Natural killer cell treated with Interleukin-12 subunit alpha and Interleukin-12 subunit beta and Interleukin-15 and Interleukin-18, amount 100 ng/mL, for 72 hours (primary cell): ENCODE measurements at places on chromosomes 1 and 21. TPM values are rescaled to one million over a fixed set of nuclear protein-coding genes. Genes with fewer than 3 reads are reported as not detected.
A peak's percentile ranks its signal among the peaks of the same experiment; 100 is the strongest.

DNA sequence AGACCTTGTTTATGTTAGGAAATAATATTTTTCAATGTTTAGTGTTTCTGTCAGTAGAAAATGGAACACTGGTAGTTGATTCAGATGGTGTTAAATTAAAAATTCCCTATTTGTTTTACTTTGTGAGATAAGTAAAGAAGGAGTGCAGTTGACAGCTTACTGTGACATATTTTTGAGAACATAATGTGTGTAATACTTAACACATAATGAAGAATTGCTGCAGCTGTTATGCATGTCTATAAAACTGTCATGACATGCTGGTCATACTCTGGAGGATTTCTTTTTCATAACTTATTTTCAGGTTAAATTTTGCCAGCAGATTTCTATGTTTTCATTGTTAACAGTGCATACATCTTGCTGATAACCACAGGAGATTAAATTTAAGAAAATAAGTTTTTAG is 296.1 kb downstream of the CTH start:
- DNase-seq = no peak

THEMIS2 gene
- 51.9 TPM for total RNA-seq

S100A7 gene
- total RNA-seq = not detected

INSRR gene
- total RNA-seq = 0.14 TPM

DNA sequence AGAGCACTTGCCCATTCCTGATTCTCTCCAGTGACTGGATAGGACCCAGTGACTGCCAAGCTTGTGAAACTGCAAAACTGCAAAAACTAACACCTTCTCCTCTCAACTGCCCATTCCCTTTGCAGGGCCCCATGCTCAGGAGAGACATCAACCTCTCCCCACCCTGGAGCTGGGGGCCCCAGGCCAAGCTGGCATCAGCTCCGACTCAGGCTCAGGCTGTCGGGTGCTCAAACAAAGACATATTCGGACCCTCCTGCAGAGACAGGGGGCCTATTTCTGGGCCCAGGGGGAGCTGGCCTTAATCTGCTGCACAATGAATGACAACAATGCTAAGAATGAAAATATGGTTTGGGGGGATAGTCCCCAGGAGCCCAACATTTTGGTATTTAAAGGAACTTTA is 11.8 kb downstream of the LMX1A start:
- no peak for DNase-seq

DNA sequence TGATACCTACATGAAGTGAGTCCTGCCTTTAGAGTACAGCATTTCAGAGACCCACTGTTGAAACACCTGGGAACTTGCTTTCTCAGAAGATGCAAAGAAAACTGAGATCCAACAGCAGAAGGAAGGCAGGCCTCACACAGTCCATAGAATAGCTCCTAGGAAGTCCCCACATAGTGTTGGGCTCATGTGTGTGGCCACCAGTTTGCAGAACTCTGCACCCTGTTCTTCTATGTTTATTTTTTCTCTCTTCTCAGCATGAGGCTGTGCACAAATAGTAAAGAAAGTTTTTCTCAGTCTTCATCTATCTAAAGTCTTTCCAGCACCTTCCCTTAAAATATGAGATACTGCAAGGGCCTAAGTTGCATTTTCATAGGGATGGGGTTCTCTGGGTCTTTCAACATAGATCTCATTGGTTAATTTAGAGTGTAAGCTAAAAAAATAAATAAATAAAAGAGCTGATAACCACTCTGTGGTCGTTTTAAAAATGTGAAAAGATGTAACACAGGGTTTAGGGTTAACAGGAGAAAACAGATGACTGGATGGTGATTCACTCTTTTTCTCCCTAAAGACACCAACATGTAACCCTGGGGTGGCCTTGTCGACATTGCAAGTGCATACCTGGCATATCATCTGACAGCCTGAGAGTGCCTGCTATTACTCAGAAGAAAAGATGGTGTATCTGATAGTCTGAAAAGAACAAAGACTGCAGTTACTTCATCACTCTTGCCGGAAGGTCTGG is 94.6 kb downstream of the ZC3H11B start:
- no peak for DNase-seq

OR2L3 gene
- total RNA-seq = not detected

DNA sequence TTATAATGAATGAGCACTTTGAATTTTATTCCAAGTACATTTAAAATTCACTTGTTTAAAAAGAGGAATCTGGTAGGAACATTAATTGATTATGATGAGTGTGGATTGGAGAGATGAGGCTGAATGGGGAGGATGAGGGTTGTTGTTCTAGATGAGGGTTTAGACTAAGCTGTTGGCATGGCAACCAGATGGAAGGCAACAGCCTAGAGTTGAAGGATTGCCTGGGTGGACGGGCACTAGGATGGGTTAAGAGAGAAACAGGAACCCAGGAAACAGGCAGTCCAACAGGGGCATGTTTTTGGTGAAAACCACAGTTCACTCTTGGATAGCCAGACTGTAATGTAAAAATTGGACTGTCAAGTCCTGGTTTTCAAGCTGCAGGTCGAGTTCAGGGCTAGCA is 125.5 kb downstream of the CHRM3 start:
- no peak for DNase-seq

GRCh38 chr1:153404768-153405167 is 11.6 kb upstream of the S100A7A start:
- no peak for DNase-seq

DNA sequence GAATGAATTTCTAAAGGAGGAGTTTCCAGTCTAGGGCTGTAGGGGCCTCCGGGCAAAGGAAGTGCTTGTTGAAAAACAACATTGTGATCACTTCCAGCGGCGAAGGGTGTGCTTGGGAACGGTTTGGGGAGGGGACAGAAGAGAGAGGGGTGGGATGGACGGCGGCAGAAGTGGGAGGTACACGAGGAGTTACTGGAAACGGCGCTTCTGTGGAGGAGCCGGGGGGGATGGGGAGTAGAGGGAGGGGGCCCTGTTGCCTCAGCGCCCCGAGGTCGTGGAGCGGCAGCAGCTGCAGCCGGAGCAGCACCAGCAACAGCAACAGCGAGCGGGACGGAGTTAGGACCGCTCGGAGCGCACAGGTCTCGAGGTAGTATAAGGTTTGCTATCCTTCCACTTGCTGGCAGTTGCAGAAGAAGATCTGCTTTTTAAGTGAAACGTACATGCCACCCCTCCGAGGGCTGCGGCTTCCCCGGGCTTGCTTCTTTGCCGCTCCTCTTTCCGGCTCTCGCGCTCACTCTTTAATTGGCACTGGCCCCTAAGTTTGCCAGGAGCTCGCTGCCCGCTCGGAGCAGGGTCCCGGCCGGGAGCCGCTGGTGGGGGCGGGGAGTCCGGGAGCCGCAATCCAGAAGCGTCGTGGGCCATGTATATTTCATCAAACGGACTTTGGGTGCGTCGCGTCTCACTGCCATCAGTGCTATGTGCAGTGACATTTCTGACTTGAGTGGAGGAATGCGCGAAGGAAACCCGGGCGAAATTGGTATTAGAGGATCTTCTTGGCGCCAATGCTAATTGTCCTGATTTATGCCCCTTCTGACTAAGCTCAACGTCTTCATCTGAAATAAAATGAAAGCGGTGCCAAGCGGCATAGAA is 771 bp upstream of the NTNG1 start:
- DNase-seq = no peak

- DNase-seq = peak; percentile 90
Observed at GRCh38 chr21:45266518-45267389, 20.9 kb downstream of the POFUT2 start.

- no peak for DNase-seq
Observed at GRCh38 chr1:29365906-29366670, 129.8 kb downstream of the PTPRU start.

DNA sequence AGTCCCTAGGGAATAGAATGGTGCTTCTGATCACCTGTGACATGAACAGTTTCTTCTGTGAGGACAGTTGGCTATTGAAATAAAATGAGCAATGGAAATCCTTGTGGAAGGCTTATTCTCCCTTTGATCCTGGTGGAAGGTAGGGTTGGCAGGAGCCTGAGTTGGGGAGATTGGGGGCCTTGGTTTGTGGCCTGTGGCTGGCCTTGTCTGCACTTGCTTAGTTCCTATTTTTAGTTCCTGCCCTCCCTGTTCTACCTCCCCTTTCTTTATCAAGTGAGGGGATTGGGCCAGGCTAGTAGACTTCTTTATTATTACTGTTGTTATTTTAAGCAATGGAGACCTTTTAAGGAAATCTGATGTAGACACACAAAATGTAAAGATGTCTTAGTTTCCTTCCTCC is 8.2 kb downstream of the DMRTB1 start:
- DNase-seq = no peak

- DNase-seq = no peak
Observed at GRCh38 chr1:10402729-10403274, 3.9 kb downstream of the PGD start.

GRCh38 chr1:36482724-36483388 is at the start of gene CSF3R:
Gene CSF3R, minus strand, starts transcription at chr1:36482913. Its CDS starts 3,417 bp downstream, at chr1:36479496.
- no peak for DNase-seq

DNA sequence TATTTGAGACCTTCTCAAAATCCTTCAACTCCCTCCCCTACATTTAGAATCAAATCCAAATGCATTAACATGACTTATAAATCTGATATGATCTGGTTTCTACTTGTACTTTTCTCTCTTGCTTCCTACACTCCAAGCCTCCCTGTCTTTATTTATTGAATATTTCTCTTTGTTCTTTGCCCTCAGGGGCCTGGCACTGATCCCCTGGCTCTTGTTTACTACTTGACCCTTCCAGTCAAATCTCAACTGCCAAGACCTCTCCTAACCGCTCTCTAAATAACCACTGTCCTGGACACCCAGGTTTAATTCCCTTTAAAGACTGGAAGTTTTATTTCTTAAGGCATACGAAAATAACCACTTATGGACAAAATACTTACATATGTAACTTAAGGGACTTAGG is 248.9 kb downstream of the CHRM3 start:
- no peak for DNase-seq

GRCh38 chr1:12426030-12426429 is 192.0 kb downstream of the DHRS3 start:
- DNase-seq = no peak

DNA sequence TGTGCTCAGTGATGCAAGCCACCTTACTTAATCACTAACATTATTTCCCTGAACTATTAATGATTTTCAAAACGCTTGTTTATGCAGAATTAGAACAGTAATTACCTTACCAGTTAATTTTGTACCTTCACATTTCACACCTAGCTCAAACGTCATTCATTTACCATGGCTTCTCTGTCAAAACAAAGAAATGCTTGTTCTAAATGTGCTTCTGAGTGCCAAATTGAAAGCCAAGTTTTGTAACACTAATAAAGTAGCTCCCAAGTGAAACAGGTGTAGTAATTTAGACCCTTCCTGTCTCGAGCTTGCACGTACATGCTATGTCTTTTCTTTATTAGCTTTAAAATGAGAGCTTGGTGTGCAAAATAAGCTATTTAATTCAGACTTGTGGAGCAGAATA is 533.7 kb upstream of the PKN2 start:
- DNase-seq = no peak

DNA sequence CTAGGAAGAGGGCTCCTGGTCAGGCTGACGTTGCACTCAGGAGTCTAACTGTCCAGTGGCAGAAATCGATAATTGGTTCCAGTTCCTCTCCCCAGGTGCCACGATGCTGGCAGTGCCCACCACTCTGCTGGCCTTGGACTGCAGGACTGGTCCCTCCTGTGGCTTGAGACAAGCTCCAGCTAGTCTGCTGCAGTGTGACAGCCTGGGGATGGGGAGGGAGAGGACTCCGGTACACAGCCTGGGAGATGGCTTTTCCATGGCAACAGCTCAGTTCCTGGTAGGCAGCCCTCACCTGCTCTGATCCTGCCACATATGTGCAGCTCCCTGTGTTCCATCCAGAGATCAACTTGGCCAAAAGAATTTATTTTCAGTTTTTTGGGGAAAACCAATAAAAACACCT is 239.3 kb downstream of the KCNJ6 start:
- no peak for DNase-seq

GRCh38 chr1:227776331-227776771 is 39.1 kb upstream of the PRSS38 start:
- DNase-seq = peak; percentile 59

KDF1 gene
- total RNA-seq = not detected

DNA sequence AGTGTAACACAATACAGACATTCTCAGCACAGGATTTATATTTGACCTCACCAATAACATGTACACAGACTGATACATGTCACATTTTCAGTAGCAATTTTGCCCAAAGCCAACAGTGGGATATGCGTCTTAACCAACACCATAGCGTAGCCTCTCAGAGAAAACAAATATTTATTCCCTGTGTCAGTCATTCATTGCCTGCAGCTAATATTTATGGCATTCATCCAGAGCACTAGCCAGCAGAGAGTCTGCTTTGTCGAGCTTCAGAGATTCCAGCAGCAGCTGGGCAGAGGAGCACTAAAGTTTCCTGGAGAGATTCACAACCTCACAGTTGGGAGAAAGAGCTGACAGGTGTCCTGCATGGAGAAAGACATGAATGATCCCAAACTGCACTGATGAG is 400.7 kb upstream of the DAB1 start:
- no peak for DNase-seq

GRCh38 chr21:39189857-39190604 is 6.8 kb upstream of the PSMG1 start:
- no peak for DNase-seq

DNA sequence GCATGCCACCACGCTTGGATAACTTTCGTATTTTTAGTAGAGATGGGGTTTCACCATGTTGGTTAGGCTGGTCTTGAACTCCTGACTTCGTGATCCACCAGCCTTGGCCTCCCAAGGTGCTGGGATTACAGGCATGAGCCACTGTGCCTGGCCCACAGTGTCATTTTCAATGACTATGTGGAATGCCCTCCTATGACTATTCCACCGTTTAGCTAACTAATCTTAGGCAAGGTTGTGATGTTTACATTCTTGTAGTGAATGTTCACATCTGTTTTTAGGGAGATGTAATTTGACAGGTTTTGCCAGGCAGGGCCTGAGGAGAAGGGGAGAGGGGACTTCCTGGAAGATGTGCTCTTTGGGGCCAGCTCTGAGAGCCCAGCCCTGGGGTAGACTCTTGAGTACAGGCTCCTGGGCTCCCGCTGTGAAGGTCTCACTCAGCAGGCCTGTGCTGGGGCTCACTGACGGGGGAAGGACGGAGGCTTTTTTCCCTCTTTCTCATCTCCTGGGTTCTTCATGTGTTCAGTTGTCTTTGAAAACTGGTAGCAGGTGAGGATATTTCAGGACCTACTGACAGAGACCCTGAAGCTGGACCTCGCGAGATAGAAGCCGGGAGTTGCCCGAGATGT is 13.2 kb downstream of the COQ8A start:
- no peak for DNase-seq

C4BPA gene
- not detected for total RNA-seq
